ENCODE measurements at places on chromosomes 5 and 9.

DNA sequence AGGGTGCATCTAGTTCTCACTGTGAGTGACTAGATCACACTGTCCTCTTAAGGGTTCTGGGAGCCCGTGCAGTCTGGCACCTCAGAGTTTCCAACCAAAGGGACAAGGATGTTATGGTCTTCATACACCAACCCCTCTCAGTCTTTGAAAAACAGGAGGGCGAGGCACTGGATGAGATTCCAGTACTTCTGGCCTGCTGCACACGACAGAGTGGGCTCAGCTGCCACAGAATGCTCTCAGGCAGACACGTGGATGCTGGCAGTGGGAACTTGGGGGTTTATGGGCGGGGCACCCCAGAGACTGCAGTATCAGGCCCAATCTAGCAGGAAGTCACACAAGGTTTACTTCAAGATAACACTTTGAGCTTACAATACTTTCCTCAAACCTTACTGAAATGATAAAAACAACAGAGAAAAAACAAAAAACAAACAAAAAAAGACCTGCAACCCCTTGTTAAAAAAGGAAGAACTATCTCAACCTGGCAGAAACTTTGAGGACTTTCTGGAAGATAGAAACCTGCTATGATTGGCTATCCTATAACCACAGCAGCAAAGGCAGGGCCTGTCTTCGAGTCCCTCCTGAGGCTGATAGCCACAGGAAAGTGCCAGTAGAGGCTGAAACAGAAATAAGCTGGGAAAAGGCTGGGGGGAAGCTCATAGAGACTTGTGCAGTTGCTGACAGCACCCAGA is 28.3 kb upstream of the TGFBR1 start:
- peak; percentile 15 for DNase-seq

DNA sequence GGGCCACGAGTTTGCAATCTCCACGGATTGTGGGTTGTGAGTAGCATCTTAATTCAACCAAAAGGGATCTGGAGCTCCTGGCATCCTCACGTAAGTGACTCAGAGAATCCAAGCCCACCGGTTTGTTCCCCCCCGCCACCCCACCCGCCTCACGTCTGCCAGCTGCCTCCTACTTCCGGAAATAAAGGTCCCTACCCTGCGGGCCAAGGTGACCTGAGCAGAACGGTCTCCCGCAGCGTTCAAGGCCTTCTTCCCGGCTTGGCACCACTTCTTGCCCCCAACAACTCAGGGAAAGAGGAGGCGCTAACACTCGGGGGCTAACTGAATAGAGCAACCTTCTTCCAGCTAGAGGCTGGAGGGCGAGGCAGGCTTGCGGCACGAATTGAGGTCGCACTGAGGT is 8.8 kb upstream of the GPRIN1 start:
- no peak for DNase-seq

- no peak for DNase-seq
Observed at GRCh38 chr9:35911690-35912089, 2.4 kb downstream of the SPAAR start.

DNA sequence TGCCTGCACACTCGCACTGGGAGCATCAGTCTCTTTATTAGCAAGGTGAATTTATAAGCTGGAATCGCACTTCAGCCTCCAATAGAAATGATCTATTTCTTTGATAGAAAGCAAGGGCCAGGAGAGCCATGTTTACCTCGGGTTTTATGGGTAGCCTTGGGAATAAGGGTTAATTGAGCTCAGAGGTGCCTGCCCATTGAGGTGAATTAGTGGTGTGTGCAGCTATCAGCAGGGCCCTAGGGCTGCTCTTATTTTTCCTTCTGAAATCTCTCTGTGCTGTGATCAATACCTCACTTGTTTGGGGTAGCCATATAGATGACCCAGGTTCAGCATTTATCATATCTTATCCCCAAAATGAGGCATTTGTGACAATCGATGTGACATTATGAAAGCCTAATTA is 297.8 kb downstream of the EBF1 start:
- no peak for DNase-seq

GRCh38 chr5:24226479-24226878 is 418.3 kb downstream of the CDH10 start:
- DNase-seq = no peak

- DNase-seq = no peak
Observed at GRCh38 chr9:77830618-77831285, 182.6 kb upstream of the GNA14 start.

DNA sequence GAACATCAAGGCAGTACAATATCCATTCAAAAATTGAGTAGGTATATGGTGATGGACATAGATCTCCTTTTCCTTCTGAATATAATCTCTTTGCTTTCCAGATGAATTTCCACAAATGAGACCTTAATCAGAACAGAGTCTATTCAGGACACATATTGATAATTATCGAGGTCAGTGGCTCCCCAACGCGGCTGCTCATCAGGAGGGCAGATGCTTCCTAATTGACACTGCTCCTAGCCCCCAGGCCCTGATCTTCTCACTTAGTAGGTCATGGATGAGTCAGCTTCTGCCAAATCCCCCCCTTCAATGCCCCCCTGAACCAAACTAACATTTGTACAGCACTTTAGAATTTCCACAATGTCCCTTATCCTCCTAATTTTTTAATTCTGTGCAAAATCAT is 51.6 kb downstream of the SEMA5A start:
- DNase-seq = no peak

GRCh38 chr9:27540502-27540901 is 10.9 kb upstream of the MOB3B start:
- DNase-seq = no peak

- no peak for DNase-seq
Observed at GRCh38 chr5:101605700-101606099, 690.4 kb downstream of the SLCO4C1 start.
